ENCODE measurements at places on chromosomes 13 and 19.

GRCh38 chr19:10805758-10806247 lies 30.2 kb downstream of the TMED1 start:
- no peak for DNase-seq

GRCh38 chr13:19153782-19154450 lies 27.7 kb downstream of the TUBA3C start:
- DNase-seq: no peak

DNA sequence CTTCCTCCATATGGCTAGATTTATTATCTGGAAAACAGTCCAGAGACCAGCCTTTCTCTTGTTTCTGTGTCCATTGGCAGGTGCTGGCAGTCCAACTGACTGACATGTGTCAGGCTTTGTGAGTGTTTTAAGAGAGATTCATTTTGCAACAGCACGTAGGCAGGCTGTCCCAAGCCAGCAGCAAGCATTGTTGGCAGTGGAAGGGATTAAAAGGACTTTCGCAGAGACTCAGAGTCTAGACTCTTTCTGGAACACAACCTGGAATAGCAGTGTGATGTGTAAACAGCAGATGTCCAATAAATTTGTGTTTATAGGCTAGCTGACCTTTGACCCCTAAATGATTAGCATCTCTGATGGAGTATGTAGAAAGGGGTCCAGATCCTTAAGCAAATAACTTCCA lies 222.2 kb upstream of the SERP2 start:
- DNase-seq: no peak

DNA sequence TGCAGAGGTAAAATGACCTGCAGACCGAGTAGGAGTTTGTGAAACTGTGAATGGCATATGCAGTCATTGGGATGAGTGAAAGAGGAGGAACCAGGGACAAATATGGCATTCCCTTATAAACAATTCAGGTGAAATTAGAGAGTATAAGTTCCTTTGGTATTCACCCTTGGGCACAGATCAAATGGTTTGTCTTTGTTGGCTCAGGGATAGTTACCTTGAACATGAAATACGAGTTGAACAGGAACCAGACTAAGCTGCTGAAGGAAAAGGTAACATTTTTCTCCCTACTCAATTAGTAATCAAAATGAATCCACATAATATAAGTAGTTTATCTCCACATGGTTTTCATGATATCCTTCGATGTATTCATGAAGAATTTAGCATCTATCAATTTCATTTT lies 50.5 kb downstream of the SLITRK1 start:
- DNase-seq: no peak

GRCh38 chr19:40139533-40140287 lies 49.0 kb upstream of the ZNF780A start:
- DNase-seq: peak; percentile 40

DNA sequence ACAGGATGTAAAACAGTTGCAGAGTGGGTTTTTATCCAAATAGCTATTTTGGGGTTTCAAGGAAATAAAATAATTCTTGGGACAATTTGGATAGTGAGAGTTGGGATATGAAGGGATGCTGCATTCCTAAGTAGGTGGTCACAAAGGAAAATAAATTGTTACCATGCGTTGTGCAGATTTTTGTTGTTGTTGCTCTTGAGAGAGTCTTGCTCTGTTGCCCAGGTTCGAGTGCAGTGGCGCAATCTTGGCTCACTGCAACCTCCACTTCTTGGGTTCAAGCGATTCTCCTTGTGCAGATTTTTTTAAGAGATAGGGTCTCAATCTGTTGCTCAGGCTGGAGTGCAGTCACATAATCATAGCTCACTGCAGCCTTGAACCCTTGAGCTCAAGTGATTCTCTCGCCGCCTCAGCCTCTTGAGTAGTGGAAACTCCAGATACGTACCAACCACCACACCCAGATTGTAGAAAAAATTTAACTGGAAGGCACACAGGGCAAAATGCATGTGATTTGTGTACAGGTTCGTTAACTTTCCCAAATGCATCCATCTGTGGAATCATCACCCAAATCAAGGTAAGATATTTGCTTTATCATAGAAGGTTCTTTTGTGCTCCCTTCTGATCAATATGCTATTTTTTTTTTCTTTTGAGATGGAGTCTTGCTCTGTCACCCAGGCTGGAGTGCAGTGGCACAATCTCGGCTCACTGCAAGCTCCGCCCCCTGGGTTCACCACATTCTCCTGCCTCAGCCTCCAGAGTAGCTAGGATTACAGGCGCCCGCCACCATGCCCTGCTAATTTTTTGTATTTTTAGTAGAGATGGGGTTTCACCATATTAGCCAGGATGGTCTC lies 16.0 kb downstream of the SLC1A5 start:
- no peak for DNase-seq

GRCh38 chr13:22278336-22278929 lies 607.6 kb downstream of the FGF9 start:
- DNase-seq: peak; percentile 7

GRCh38 chr13:69324090-69324886 lies 783.3 kb upstream of the ATXN8OS start:
- DNase-seq: peak; percentile 22

GRCh38 chr19:17357724-17358123 lies 19.4 kb downstream of the PLVAP start:
- DNase-seq: no peak

- DNase-seq: no peak
Measured at GRCh38 chr13:101989798-101990350, 412.0 kb downstream of the FGF14 start.

DNA sequence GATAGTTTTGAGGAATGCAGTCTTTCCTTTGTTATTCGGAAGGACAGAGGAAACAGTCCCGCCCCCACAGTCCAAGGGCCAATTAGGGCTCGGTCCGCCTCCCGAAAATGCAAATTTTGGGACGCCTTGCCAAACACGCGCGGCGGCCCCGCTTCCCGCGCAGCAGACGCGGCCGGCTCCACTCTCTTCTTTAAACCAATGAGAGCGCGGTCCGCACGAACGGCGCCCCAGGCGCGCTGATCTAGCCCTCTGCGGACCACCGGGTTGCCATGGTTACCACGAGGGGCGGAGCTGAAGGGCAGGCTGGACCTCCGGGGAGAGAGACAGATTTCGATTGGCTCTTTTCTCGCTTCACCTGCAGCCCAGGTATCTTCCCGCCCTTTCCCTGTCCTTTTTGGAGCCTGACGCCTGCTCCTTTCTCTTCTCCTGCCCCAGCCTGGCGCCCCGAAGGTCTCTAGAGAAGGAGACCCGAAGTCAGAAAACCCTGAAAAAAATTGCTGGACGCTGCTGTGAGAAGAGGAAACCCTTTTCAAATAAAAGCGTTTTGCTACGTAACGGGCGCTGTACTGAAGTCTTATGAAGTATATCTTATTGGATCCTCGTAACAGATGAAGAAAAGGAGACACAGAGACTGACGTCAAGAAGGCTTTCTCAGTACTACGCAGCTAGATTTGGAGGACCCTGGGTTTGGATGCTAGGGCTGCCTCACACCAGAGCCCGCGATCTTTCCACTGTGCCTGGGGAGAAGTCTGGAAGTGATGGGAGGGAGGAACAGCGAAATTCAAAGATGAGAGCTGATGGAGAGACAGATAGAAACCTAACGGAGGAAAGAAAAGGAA lies 2.0 kb downstream of the PTH2 start:
- DNase-seq: peak; percentile 49

DNA sequence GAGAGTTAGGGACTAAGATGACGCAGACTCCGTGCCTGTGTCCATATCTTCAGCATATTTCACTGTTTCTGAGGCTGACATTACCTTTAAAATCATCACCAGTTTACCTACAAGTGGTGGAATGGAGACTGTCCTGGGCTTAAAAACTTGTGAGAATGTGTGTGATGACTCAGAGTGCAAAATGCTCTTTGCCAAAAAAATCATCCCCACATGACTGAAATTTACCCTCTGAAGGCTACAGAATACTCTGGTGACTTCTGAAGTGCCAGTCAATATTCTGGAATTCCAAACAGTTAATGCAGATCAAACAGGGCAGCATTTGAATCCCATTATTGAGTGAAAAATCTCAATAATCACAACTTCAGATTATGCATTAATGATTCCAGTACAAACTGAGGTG lies 901.4 kb downstream of the EFNB2 start:
- no peak for DNase-seq

GRCh38 chr13:111658145-111659100 lies 338.0 kb downstream of the TEX29 start:
- peak; percentile 60 for DNase-seq

- DNase-seq: no peak
Measured at GRCh38 chr19:5588906-5589676, 21.3 kb upstream of the TINCR start.

GRCh38 chr13:60244381-60244780 lies 80.7 kb upstream of the DIAPH3 start:
- no peak for DNase-seq

GRCh38 chr13:80642641-80643040 lies 301.7 kb upstream of the SPRY2 start:
- DNase-seq: no peak

DNA sequence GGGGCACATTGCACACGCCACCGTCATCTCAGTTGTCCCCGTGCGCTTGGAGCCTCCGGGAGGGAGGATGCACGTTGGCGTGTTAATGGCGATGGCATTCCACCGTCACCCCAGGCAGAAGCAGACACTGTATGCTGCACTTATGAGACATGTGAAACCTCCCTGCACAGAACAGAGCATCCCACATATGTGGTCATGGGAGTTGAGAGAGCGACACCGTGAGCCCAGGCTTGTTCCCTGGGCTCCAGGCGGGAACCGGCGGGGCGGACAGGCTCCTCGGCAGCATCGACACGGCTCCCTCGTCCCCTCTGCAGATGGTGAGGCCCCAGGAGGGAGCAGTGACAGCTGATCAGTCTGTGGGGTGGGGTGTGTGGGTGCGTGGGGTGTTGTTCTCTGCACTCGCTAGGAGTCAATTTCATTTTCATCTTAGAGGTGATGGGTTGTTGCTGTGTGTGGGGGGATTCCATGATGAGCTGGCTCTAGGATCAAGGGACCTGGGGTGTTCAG lies 40.4 kb downstream of the CRTC1 start:
- no peak for DNase-seq

DNA sequence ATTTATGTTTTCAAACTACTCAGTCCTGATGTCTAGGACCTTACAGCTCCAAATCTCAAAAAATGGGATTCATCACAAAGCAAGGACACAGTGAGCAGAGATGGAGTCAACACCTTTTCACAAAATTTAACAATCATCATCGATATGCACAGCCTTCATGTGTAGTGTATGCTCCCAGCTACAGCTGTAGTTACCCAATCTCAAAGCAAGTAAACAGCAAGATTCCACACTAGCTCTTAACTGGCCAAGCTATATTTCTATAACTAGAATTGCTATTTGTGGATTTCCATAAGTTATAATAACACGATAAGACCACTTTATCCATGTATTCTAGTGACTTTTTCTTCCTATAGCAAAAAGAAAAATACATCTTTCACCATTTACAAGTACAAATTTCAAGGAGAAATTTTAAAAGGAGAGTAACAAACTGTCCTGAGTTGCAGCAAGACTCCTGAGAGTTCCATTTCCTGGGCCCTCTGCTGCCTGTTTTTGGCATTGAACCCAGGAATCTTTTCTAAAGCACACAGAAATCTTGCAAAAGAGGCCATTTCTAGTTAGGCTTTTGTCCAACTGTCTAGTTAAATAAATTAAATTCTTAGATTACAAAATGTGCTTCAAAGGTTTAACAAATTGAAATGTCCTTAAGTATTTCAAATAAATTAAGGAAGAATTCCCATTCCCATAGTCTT lies 460.6 kb downstream of the FGF14 start:
- no peak for DNase-seq

DNA sequence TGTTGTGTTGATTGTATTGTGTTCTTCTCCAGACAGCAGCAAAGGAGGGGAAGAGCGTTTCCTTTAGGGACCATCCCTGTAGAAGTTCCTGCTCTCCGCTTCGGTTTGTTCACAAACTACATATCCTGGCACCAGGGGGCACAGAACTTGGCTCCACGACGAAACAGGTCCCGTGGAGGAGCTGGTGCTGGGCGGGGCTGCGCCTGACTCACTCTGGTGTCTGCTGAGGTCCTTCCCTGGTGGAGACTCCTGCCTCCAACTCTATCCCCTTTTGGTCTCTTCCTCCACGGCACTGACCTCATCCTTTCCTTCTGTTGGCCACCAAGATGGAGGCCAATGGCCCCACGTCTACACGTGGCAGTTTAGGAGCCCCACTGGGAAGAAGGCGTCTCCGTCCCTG lies 14.7 kb downstream of the TMPRSS9 start:
- DNase-seq: no peak

- no peak for DNase-seq
Measured at GRCh38 chr13:50116430-50116973, 101.3 kb downstream of the KCNRG start.
